ENCODE measurements at places on chromosomes 6 and 20.

DNA sequence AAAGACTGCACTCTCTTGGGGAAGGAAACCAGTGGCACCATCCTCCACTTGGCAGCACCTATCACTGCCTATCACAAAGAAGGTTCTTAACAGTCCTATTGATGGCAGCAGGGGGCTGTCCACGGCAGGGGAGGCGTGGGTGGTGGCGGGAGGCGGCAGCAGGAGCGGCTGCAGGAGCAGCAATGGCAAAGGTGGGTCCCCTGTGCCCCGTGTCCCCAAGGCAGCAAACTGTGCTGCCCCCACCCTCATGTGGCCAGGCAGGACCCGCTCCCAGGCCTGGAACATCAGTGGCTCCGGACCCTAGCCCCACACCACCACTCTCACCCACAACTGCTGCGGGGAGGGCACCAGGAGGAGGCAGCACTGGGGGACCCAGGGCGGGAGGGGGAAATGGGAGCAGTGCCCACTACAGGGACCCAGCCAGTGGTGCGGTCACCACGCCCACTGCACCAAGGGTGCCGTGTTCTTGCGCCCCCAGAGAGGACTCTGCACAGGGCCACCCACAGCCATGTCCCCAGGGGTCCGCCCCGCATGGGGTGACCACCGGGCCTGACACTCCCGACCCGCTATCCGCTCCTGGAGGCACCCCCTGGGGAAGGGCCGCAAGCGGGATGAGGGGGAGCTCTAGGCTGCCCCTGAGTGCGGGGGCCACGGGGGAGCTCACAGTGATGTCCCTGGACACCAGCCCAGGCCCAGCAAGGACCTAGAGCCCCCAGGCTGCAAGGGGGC lies 54.6 kb downstream of the GMDS start:
- DNase-seq = no peak

GRCh38 chr6:93735099-93735498 lies 315.7 kb upstream of the EPHA7 start:
- no peak for DNase-seq

DNA sequence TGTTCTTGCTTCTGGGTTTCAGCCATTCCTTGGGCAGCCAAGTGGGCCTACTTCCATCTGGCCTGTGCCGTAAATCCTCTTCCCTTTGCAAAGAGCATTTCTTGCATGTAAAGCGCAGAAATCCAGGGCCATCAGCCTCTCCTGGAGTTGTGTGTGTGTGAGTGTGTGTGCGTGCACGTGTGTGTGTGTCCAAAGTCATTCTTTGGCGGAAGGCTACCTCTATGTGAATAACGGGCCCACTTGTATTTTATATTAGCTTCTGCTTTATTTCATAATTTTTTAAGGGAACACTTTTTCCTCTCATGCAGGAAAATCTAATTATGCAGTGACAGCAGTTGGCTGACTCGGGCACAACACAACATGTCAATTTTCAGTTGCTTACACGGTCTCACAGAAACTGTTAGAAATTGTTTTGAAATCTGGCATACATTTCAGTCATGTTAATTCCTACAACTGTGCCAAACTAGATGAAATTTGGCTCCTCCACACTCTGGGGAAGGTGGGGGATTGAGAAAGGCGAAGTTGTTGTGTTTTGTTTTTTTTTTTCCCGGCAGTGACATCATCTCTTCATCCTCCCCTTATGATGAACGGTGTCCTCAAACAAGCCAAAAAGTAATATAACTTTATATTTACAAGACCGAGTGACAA lies 223.7 kb upstream of the TSHZ2 start:
- DNase-seq = no peak

DNA sequence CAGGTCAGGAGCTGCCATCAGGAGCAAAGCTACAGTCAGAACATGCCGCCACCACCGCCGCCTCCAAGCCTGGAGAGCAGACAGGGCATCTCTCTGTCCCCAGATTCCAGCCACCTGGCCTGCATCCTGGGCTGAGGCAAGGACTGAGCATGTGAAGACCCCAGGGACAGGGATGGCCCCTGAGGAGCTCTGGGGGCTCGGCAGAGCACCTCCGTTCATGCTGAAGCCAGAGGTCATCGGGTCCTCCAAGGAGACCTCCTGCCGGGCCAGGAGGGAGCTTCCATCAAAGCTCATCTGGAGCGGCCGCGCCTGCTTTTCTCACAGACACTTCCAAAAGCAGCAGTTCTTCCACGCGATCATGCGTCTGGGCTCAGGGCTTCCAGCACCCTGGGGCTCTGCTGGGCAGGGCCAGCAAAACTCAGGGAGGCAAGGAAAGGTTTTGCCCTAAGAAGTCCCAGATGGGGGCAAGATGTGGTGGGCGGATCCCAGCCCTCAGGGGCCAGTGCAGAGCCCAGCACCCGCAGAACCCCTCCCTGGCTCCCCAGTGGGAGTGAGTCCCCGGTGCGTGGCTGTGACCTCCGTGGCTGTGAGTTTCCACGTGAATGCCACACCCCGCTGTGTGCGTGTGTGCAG lies 138.4 kb downstream of the TAF4 start:
- no peak for DNase-seq

DNA sequence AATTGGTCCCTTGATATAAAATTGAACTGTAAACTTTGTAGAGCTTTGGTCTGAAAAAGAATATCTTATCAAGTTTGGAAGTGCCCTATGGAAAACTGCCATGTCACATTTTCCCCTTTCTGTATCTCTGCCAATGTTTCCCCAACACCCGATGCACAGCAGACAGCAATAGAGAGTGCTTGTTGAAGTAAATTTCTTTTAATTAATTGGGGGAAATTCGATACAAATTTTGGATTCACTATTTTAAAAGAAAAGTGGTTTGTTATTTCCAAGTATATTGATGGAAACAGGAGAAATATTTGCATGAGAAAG lies 208.1 kb downstream of the OGFRL1 start:
- no peak for DNase-seq

GRCh38 chr20:43926287-43927050 lies 11.8 kb downstream of the TOX2 start:
- no peak for DNase-seq

DNA sequence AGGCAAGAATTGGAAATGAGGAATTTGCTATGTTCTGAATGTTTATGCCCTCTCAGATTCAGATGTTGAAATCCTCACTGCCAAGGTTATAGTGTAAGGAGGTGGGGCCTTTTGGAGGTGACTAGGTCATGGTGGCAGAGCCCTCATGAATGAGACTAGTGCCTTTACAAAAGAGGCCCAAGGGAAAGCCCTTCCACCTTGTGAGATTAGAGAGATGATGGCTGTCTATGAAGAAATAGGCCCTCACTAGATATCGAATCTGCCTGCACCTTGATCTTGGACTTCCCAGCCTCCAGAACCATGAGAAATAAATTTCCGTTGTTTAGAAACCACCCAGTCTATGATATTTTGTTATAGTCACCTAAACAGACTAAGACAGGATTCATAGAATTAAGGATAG lies 10.4 kb downstream of the ASIP start:
- no peak for DNase-seq
